Hepatocyte (in vitro differentiated cells): ENCODE measurements at places on chromosomes 13 and 19. TPM values are rescaled to one million over a fixed set of nuclear protein-coding genes. Genes with fewer than 3 reads are reported as not detected.

Gene SHISA7
- not detected in 2 replicates for polyA plus RNA-seq

Gene TMEM38A
- polyA plus RNA-seq = 9.3 and 10.9 TPM in 2 replicates

Gene TNFSF13B
- 0.97 and 1.4 TPM in 2 replicates for polyA plus RNA-seq

DNA sequence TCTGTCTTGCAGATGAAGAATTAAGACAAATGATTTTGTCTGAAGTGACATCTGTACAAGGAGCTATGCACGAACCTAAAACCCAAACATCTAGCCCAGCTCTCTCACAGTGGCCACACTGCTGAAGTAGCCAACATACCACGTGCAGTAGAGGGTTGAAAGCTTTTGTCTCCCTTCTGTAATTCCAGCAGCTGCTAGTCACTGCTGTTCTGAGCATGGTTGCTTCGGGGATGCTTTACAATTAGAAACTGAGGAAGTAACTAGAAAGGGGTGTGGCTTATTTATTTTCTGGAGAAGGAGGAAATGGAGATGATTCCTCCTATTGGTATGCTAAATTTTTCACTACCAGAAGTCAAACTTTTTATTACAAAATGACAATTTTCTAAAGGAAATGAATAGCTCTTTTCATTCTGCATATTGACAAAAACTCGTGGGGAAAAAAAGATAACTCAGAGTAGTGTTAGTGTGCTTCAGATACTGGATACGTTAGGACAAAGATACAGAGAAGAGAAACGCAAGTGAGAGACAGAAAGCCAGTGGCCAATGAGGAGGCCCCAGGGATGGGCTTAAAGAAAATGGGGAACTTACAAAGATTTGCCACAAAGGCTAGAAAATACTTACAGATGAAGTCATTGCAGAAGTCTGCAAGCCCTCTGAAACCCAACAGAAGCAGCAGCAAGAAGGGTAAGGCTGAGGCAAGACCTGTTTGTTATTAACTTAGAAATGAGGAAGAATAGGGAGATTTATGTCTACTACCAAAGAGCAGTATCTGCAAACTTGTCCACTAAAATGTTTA is 192.7 kb upstream of the MIR17HG start:
- no peak for DNase-seq
- H3K27ac ChIP-seq = peak overlapping the region; percentile 81
- no peaks in the 10 kb centered on the region for H3K27me3 ChIP-seq
- H3K4me1 ChIP-seq = peaks cover 5% of the 10 kb centered on the region
- no peaks in the 10 kb centered on the region for H3K36me3 ChIP-seq

- no peaks in the 10 kb centered on the region for H3K36me3 ChIP-seq
- no peak overlapping the region for H3K4me3 ChIP-seq
Observed at GRCh38 chr19:37902668-37903067, 3.7 kb downstream of the WDR87 start.

- H3K27ac ChIP-seq = peak overlapping the region; percentile 65
- no peak overlapping the region for H3K4me3 ChIP-seq
- peaks cover 2% of the 10 kb centered on the region for H3K27me3 ChIP-seq
- no peaks in the 10 kb centered on the region for H3K36me3 ChIP-seq
Observed at GRCh38 chr13:52411629-52412028, 5.7 kb upstream of the THSD1 start.

GRCh38 chr19:42089772-42090171 is 13.8 kb downstream of the ZNF574 start:
- H3K4me1 ChIP-seq = no peaks in the 10 kb centered on the region
- no peak overlapping the region for H3K27ac ChIP-seq
- no peaks in the 10 kb centered on the region for H3K36me3 ChIP-seq

GRCh38 chr13:31088826-31089420 is 72.8 kb downstream of the HSPH1 start:
- H3K4me3 ChIP-seq = no peak overlapping the region
- no peaks in the 10 kb centered on the region for H3K27me3 ChIP-seq
- no peak overlapping the region for H3K27ac ChIP-seq
